ENCODE measurements at places on chromosomes 16 and 17.
A peak's percentile ranks its signal among the peaks of the same experiment; 100 is the strongest.

- H3K27me3 ChIP-seq, result no peaks in the 10 kb centered on the region
- no peaks in the 10 kb centered on the region for H3K36me3 ChIP-seq
- H3K27ac ChIP-seq, result no peak overlapping the region
- DNase-seq, result no peak
- H3K4me1 ChIP-seq, result peaks cover 5% of the 10 kb centered on the region
Measured at GRCh38 chr16:67811899-67812298, 5.2 kb downstream of the TSNAXIP1 start.

DNA sequence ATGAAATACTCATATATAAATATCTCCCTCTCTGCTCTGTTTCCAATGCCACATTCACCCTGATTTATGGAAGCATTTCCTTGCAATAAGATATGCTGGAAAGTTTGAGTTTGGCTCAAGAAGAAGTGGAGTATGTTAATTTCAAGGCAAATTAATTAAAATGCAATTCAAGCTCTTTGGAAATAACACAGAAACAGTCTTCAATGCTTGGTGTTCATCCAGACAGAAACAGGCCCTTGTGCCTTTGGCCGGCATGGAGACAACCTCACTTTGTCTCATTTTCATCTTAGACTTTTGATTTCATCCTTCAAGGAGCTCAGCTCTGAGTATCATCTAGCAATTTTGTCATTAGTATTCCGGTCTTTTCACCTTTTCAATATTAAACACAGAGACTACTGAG lies 210.0 kb downstream of the C16orf95 start:
- H3K4me1 ChIP-seq, result no peaks in the 10 kb centered on the region
- no peak overlapping the region for H3K27ac ChIP-seq
- no peaks in the 10 kb centered on the region for H3K36me3 ChIP-seq
- H3K27me3 ChIP-seq, result no peaks in the 10 kb centered on the region
- no peak for DNase-seq
- H3K4me3 ChIP-seq, result no peak overlapping the region

DNA sequence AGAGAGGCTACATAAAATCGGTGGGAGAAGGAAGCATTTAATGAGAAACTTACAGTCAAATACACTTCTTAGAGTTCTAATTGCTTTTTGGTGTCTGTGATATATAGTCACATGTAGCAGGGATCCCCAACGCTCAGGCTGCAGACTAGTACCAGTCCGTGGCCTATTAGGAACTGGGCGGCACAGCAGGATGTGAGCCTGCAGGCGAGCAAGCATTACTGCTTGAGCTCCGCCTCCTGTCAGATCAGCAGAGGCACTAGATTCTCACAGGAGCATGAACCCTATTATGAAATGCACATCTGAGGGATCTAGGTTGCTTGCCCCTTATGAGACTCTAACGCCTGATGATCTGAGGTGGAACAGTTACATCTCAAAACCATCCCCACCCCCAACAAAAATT lies 158.5 kb downstream of the TANC2 start:
- H3K27ac ChIP-seq, result no peak overlapping the region
- H3K36me3 ChIP-seq, result no peaks in the 10 kb centered on the region
- no peaks in the 10 kb centered on the region for H3K4me1 ChIP-seq

DNA sequence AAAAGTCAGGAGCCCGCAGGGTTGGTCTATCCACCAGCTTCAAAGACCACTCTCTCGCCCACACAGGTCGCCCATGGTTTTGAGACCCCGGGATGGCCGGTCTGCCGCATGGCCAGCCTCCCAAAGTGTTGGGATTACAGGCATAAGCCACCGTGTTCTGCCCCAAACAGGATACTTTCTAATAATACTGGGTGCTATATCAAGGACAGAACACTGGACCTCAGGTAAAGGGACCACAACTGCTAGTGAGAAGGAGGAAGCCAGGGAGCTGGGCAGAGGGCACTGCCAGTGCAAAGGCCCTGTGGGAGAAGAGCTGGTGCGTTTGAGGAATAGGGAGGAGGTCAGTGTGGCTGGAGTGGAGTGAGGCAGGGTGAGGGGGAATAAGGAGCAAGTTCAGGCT lies 34.1 kb downstream of the IL21R start:
- H3K36me3 ChIP-seq, result no peaks in the 10 kb centered on the region
- H3K27ac ChIP-seq, result no peak overlapping the region
- H3K4me1 ChIP-seq, result no peaks in the 10 kb centered on the region
- no peak overlapping the region for H3K4me3 ChIP-seq
- DNase-seq, result no peak
- no peaks in the 10 kb centered on the region for H3K27me3 ChIP-seq

- H3K27ac ChIP-seq, result no peak overlapping the region
- no peaks in the 10 kb centered on the region for H3K27me3 ChIP-seq
- no peak for DNase-seq
- H3K4me3 ChIP-seq, result no peak overlapping the region
Measured at GRCh38 chr16:79407461-79408135, 192.9 kb downstream of the MAF start.

GRCh38 chr16:56626685-56627084 lies 1.1 kb downstream of the MT1E start:
- H3K27me3 ChIP-seq, result no peaks in the 10 kb centered on the region
- H3K27ac ChIP-seq, result peak overlapping the region; percentile 95
- H3K4me1 ChIP-seq, result no peaks in the 10 kb centered on the region
- DNase-seq, result no peak

DNA sequence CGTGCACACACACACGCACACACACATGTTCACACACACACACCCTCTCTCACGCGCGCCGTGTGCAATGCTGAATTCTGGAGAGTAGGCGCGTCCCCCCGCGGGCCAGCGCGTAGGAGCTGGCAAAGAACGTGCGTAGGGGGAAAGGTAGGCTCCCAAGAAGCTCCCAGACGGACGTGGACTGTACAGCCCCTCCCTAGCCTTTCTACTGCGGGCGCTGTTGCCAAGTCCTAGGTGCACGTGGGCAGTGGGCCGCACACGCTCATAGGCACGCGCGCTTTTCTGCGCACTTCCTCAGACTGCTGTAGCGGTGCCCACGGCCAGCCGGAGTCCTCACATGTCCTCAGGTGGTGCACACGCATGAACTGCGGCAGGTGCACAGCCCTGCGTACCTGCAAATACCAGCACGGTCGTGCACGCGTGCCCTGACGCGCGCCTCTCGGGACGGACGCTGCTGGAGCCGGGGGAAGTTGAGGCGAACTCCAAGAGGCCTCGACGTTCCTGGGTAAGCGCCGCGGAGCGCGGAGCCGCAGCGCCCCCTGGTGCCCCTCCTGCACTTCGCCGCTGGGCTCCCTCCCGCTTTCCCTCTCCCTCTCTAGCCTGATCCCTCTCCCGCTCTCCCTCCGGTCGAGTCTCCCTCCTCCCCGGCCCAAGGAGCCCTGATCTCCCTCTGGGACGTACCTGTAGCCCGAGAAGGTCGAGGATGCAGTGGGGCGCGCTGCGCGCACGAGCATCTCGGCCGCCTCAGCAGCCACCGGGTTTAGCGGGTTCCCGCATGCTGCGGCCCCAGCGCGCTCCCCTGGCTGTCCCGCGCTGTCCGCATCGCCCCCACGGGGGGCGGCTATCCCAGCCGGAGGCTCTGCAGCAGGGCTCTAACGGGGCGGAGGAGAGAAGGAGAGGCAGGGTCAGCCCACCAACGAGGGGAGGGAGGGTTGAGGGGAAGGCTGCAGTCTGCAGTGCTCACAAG lies 749 bp downstream of the GRIN2A start:
- no peaks in the 10 kb centered on the region for H3K36me3 ChIP-seq
- peaks cover 7% of the 10 kb centered on the region for H3K27me3 ChIP-seq
- H3K4me3 ChIP-seq, result peak overlapping the region; percentile 46

DNA sequence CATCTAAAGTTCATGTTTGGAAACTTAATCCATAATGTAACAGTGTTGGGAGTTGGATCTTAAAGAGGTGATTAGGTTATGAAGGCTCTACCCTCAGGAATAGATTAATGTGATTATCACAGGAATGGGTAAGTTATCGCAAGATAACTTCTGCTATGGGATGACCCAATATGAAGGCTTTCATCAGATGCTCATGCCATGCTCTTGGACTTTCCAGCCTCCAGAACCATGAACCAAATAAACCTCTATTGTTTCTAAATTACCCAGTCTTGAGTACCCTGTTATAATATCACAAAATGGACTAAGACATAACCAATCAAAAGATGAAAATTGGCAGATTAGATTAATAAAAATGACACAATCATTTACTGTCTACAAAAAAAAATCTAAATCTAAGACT lies 906.9 kb upstream of the SOX9 start:
- no peaks in the 10 kb centered on the region for H3K4me1 ChIP-seq
- no peak overlapping the region for H3K27ac ChIP-seq
- H3K36me3 ChIP-seq, result no peaks in the 10 kb centered on the region
- no peaks in the 10 kb centered on the region for H3K27me3 ChIP-seq
- DNase-seq, result no peak

DNA sequence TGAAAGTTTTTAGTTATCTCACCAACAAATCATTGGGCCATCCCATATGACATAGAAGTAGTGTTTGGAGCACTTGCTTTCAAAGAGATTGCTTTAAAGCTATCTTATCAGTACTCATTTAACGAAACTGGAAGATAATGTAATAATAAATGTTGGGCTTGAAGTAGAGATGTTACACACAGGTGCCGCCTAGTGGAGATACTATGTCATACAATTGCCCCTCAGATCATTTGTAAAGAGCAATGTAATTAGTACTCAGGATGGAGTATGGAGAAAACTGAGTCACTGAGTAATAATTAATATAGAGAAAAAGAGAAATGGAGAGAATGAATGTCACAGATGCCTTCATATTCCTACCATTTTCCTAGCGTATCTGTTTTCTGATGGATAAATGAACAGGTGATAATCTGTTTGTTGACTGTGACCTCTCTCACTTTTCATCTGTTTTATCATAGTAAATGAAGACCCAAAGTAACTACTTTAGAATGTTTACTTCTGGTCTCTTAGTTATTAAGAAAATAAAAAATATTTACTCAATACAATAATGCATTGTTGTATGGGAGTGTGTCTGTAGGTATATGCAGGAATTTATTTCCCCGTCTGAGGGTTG lies 80.4 kb downstream of the EFCAB5 start:
- DNase-seq, result no peak
- H3K27ac ChIP-seq, result no peak overlapping the region
- no peaks in the 10 kb centered on the region for H3K36me3 ChIP-seq
- no peaks in the 10 kb centered on the region for H3K27me3 ChIP-seq
- H3K4me3 ChIP-seq, result no peak overlapping the region
- H3K4me1 ChIP-seq, result no peaks in the 10 kb centered on the region

- H3K27ac ChIP-seq, result no peak overlapping the region
- no peaks in the 10 kb centered on the region for H3K27me3 ChIP-seq
- peaks cover 22% of the 10 kb centered on the region for H3K36me3 ChIP-seq
Measured at GRCh38 chr16:23594186-23594585, 1.9 kb downstream of the NDUFAB1 start.

- DNase-seq, result no peak
- H3K4me3 ChIP-seq, result no peak overlapping the region
- no peak overlapping the region for H3K27ac ChIP-seq
- H3K4me1 ChIP-seq, result peaks cover 43% of the 10 kb centered on the region
Measured at GRCh38 chr16:85209526-85210121, 97.4 kb upstream of the CIBAR2 start.

DNA sequence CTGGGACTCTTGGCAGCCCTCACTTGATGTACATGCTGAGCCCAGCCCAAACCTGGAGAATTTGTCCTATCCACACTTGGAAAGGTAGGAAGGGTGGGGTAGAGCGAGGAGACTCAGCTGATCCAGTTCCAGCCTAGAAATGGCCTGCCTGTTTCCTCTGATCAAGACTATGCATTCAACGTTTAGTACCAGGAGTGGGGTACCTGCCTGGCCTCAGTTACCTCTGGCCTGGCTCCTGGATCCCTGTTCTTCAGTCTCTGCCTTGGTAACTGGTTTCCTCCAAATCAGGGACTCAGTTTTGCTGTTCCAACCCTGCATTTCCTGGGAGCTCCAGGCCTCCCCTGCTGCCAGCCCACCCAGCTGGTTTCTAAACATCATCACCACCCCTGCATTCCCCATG lies 233.5 kb downstream of the GSG1L start:
- H3K27ac ChIP-seq, result no peak overlapping the region
- DNase-seq, result no peak
- no peak overlapping the region for H3K4me3 ChIP-seq
